ENCODE measurements at places on chromosomes 2 and 18.

- DNase-seq: peak; percentile 76
These were observed 76.3 kb downstream of the MDH1 start for GRCh38 chr2:63665091-63665490.

- peak; percentile 17 for DNase-seq
These were observed 1531.9 kb upstream of the ACVR2A start for GRCh38 chr2:146312899-146313298.

GRCh38 chr2:148523315-148523714 is 121.2 kb upstream of the EPC2 start:
- DNase-seq: no peak

- peak; percentile 58 for DNase-seq
These were observed 74.6 kb downstream of the CLHC1 start for GRCh38 chr2:55157474-55157884.

DNA sequence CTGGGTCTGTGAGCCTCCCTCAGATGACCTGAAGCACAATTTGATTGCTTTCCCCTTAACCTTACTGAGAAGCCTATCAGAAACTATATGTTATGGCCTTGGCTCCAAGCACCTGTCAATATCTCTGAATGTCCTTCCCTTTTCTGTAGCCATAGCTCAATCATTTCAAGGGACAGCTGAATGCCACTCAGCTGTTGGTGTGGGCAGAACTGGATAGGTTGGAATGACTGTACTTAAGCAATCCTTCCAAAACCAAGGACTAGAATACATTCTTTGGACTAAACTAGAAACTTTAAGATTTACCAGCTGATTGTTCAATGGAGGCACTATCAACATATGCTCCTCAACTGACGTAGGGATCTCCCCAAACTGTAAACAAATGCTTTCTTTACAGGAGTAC is 159.4 kb downstream of the THADA start:
- no peak for DNase-seq

GRCh38 chr18:51248685-51249084 is 51.2 kb upstream of the MEX3C start:
- no peak for DNase-seq

DNA sequence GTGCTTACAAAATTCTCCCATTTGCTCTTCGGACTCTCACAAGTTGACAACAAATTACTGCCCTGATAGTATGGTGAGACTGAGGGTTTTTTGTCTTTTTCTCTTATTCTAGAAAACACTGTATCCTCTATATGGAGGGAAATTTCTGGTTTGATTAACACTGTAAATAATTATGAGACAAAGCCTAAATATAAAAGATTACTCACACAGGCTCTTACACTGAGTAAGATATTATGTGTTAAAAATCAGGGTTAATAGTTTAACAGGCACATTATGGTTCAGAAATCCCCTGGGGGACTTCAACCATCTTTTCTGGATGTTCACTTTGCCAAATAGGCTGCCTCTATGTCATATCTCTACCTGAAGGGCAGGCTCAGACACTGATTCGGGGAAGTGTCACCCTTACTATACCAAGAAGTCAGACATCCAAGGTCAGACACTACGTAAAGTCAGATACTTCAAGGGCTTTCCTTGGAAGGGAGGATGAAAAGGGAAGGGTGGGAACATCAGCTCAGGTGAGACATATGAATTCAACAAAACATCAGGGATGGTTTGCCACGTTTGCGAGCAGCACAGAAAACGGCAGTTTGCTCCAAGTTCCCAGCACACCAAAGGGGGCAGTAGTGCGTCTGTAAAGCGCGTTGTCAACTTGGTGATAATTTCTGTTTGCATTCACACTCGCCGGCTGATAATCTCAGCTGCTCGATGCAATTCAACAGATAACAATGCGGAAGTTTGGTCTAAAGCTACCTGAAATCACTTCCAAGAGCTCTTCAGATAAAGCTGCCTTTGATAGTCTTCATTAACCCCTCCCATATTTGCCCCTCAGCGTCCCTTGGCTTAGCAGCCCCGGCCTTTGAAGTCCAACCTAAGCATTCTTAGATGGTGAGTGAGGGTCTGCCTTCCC is 972 bp upstream of the RASGRP3 start:
- peak; percentile 83 for DNase-seq

DNA sequence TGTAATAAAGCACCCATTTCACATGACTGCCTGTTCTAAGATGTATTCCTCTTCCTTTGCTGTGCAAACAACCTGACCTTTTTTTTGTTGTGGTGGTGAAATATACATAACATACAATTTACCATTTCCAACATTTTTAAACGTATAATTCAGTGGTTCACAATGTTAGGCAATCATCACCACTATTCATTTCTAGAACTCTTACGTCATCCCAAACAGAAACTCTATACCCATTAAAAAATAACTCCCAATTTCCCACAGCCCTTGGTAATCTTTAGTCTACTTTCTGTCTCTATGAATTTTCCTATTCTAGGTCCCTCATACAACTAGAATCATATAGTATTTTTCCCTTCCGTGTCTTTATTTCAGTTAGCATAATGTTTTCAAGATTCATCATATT is 36.7 kb downstream of the RND3 start:
- peak; percentile 11 for DNase-seq

DNA sequence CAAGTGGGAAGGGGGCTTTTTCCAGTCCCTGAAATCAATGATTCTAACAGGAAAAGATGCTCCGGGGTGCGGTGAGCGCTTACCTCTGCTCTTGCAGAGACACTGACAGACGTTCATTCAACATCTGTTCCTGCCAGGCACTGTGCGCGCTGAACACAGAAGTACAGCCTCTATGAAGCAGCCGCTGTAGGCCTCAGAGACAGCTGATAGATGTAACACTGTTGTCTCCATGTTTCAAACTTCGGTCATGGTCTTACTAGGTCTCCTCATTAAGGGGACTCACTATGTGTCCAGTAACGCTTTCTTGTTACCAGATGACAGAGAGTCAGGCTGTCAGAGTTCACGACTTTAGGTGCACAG is 649 bp upstream of the CLIP4 start:
- no peak for DNase-seq

- peak; percentile 38 for DNase-seq
These were observed 178.0 kb downstream of the UBE2E3 start for GRCh38 chr2:181158427-181158826.

- peak; percentile 68 for DNase-seq
These were observed 79.1 kb downstream of the PLCL1 start for GRCh38 chr2:197883354-197884032.

GRCh38 chr2:195488567-195488966 is 168.5 kb upstream of the SLC39A10 start:
- no peak for DNase-seq

DNA sequence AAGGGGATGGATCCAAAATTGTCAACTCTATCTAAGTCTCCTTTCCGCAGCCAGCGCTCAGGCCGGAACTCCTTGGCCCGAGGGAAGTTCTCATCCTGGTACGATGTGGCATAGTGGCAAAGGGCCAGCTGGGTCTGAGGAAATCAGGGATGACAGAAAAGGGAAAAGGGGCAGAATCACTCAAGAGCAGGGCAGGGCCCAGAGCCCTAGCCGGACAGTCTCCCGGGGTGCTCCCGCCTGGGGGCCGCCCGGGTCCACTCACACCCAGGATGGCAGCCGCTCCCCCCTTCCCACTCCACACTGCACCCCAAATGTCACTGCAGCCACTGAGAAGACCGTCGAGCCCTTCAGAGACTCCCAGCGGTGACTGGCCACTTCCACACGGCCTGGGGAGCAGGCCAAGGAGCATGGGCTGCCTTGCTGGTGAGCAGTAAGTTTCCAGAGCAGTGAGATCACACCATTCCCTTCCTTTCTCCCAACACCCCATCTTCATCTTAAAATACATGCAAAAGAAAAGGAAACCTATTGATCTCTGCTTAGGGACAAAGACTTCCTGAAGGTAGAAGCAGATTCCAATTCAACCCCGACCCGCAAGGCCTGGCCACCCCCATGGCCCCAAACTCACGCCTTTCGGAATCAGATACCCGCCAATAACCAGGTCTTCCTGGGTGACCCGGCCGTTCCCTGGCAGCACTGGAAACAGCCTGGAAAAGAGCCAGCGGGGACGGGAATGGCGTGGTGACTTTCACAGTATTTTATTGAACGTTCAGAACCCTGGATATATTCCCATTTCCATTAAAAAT is 26.7 kb downstream of the CYP27C1 start:
- DNase-seq: peak; percentile 66

DNA sequence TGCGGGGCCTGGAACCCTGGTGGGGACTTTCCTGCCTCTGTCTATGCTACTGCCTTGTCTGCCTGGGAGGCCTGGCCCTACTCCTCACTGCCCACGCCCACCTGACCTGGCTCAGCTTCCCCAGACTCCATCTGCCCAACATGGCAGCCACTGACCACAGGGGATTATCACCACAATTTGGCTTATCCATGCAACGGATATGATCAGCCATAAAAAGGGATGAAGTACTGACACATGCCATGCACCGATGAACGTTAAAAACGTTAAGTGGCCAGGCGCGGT is 5.9 kb upstream of the KCNF1 start:
- DNase-seq: no peak

DNA sequence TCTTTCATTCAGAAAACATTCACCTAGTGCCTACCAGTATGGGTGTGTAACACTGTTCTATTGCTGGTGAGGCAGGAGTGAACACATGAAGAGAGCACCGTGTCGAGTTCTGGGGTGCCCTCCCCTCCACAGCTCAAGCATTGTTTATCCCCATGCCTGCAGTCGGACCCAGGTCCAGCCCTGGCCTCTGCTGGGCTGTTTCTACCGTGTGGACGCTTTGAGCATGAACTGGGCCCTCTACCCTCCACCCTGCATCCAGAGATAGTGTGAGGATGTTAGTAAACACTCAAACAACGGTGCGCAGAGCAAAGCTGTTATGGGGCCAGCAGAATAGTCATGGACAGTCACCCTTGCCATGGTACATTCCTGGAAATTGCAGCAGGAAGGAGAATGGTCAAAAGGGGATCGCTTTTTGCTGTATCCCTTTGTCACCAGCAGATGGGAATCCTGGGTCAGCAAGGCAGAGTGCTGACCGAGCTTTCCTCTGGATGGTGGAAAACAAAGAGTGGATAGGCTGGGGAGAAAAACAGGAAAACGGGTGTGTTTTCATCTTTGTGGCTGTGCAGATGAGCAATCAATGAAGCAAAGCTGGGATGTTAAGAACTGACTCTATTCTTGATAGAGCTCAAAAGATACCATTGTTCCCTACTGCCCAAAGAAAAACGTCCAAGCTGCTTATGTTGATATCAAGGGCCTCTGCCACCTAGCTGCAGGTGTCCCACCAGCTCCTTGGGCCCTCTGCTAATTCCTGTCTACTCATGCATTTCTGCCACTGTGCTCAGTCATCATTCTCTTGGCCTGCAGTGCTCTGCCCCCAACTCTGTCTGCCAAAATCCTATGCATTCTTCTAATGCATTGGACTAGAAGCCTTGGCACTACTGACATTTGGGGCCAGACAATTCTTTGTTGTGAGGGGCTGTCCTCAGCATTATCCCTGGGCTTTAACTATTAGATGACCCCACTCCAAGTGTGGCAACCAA is 38.7 kb downstream of the REEP1 start:
- DNase-seq: peak; percentile 6

GRCh38 chr2:43103093-43103404 is 123.4 kb downstream of the ZFP36L2 start:
- DNase-seq: no peak

- DNase-seq: no peak
These were observed 16.9 kb upstream of the PAIP2B start for GRCh38 chr2:71243634-71244301.

Data from AG10803 (cell line).